ENCODE measurements at places on chromosomes 4 and X. TPM values are rescaled to one million over a fixed set of nuclear protein-coding genes. Genes with fewer than 3 reads are reported as not detected.

Gene CSAG1
- not detected for total RNA-seq

GRCh38 chr4:121248747-121249146 is 84.6 kb upstream of the TNIP3 start:
- peaks cover 5% of the 10 kb centered on the region for H3K4me1 ChIP-seq
- H3K36me3 ChIP-seq = no peaks in the 10 kb centered on the region
- H3K27me3 ChIP-seq = no peaks in the 10 kb centered on the region
- H3K27ac ChIP-seq = no peak overlapping the region

GRCh38 chrX:57074458-57074857 is 46.9 kb downstream of the SPIN2B start:
- no peaks in the 10 kb centered on the region for H3K4me1 ChIP-seq
- no peaks in the 10 kb centered on the region for H3K27me3 ChIP-seq
- no peak overlapping the region for H3K27ac ChIP-seq
- H3K4me3 ChIP-seq = no peak overlapping the region
- H3K36me3 ChIP-seq = no peaks in the 10 kb centered on the region
- no peak for DNase-seq

GRCh38 chr4:60809486-60809800 is 390.7 kb upstream of the ADGRL3 start:
- no peak overlapping the region for H3K4me3 ChIP-seq
- H3K27me3 ChIP-seq = no peaks in the 10 kb centered on the region
- no peak overlapping the region for H3K27ac ChIP-seq
- no peaks in the 10 kb centered on the region for H3K36me3 ChIP-seq
- DNase-seq = no peak
- H3K4me1 ChIP-seq = no peaks in the 10 kb centered on the region

GRCh38 chr4:143046454-143046853 is 138.3 kb upstream of the USP38 start:
- H3K4me1 ChIP-seq = no peaks in the 10 kb centered on the region
- H3K4me3 ChIP-seq = no peak overlapping the region
- H3K36me3 ChIP-seq = no peaks in the 10 kb centered on the region
- H3K27ac ChIP-seq = no peak overlapping the region
